Omental fat pad (tissue), 4 donors: ENCODE measurements at places on chromosomes 3 and 15.

GRCh38 chr15:45338417-45338816 is 39.9 kb downstream of the GATM start:
- DNase-seq = no peak

GRCh38 chr15:68464448-68465090 is 32.6 kb upstream of the ITGA11 start:
- DNase-seq = no peak

DNA sequence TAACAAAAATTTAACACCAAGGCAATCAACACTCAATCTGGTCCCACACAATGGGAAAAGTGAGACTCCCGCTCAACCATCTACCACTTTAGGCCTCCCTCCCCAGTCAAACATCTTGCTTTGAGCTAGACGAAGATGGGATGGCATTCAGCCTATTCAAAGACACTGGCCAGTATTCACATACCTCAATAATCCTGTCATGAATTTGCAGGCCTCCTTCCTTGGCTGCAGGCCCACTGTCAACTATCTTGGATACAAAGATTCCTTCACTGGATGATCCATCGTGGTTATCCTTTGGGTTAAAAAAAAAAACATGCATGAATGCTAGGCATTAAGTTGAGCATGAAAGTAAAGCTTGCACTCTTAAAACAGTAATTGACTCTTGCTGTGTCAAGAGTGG is 22.6 kb downstream of the PDZRN3 start:
- no peak for DNase-seq

GRCh38 chr3:193974671-193975535 is 161.0 kb upstream of the HES1 start:
- DNase-seq = no peak

DNA sequence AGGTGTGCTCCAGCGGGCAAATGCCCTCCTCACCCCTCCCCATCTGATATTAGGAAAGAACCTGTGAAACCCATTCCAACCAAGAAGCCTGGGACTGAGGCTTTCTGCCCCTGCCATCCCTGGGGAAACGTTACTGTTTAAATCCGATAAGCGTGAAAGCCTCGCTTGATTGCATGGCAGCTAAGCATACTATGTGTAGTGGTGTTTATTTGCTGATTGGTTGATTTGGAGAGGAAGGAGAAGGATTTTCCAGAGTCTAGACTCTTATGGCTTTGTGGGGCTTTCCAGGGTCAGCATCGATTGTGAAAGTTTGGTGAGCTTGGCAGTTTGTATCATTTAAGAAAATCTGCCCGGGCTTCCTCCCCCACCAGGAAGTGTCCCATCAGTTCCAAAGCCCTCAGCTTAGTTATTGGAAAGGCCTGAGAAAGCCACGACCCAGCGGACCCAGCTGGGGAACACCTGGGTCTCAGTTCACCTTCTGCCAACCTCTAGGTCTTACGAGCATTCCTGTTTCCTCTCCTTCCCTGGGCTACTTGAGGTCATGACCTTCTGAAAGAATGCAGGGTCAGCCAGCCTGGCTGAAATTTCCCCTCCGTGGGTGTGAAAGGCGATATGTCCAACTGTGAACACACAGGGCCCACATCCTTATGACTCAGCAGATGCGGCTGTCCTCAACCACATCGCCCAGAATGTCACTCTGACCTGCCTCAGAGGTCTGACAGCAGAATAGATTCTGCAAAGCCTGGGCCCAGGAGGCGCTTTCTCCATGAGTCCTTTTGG is 62.8 kb upstream of the HERC1 start:
- no peak for DNase-seq

DNA sequence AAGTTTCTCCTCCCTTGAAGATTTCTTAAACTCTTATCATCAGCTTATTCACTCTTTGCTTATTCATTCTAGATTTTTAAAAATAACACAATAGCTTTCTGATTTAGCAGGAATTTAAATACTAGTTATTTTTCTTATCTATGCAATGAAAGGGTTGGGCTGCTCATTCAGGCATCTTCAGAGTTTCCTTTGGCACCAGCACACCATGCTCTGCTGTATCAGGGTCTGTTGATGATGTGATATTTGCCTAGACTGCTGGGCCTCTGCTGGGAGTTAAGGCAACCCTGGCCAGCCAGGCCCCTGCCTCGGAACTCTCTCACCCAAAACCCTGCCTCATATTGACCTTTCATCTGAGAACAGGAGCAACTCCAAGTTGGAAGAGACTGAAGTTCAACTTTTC is 35.0 kb downstream of the DRD3 start:
- DNase-seq = no peak

DNA sequence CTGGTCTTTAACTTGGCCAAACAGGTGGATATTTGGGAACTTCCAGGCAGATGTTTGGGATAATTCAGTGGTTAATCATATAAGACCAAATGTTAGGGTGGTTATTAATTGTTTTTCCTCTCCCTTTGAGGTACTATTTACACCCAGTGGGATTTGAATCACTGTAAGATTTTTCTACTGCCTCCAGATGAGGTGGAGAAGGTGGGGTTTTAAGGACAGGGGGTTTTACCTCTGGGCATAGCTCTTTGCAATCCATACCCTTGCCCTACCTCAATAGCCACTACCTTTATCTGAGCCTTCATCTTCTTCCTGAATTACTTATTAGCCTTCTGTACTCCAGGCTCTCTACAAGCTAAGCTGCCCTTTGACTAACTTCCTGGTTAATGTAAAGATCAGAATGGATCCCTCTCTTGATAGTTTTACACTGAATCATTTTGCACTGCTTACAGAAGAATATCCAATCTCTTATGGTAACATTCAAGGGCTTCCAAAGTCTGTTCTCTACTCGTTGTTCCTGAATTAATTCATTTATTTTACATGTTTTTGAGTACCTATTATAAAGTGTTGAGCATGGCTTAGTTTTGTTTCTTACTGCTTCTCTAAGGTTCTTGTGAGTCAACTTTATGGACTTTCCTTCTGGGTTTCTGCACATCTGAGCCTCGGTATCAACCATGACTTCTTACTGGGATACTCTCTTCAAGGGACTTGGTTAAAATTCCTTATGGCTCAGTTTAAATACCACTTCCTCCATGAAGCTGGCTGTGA is 331.2 kb upstream of the TBL1XR1 start:
- DNase-seq = no peak

DNA sequence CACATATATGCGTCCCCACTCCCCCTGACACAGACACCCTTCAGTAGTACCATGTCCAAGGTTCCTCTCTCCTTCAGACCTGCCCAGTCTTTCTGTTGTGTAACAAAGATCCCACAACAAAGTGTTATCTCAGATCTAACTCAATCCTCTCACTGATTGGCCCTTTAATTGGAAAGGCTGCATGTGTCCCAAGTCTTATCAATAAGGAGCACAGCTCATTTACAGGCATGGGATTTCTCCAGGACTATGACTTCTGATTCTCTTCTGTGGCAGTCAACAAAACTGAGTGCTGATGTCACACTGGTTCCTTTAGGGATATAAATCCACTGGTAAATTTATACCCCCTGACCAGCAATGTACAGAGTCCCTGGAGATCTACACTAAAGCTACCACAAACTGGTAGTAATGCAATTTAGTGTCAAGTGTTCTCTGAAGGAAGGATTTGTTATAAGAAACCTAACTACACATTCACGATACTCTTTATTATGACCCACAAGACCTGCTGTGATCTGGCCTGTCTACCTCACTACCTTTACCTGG is 28.1 kb downstream of the CLK3 start:
- DNase-seq = no peak

DNA sequence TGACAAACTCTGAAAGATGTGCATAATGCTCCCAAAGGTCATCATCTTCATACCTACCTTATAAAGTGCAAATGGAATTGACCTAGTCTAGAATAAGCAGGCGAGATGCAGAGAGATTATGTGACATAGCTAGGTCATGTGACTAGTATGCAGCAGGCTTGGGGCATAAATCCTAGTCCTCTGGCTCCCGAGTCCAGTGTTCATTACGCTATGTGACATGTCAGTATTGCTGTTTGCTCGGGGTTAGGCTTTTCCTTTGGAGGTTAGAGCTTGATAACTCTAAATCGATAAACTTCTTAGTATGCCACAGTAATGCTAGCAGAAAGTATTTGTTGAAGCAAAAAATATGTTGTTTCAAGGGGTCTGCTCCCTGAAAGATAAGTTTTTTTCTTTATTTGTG is 481.7 kb upstream of the TPRG1 start:
- DNase-seq = no peak

- DNase-seq = no peak
Observed at GRCh38 chr3:107289354-107289753, 87.9 kb upstream of the CCDC54 start.

- no peak for DNase-seq
Observed at GRCh38 chr3:64318001-64318400, 92.7 kb upstream of the PRICKLE2 start.

DNA sequence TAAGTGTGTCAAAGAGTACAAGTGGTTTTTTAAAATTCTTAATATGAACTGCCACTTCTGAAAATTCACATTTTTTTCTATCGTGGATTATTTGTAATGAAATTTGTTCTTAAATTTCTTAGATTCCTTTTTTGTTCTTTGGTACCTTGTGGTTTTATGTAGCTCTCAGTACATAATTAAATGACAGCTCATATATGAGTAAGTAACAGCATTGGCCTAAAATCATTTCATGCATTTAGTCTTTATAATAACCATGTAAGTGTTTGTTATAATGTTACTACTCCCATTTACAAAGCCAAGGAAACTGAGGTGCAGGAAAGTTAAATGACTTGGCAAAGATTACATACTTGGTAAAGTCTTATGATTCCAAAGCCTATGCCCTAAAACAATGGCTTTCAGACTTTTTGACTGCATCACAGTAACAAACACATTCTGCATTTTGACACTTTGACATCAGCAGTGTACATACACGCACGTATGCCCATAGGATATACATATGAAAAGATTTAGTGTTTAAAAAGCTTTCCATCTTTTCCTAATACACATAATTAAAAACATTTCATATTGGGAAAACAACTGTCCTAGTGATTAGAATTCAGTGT is 14.9 kb downstream of the SPRED1 start:
- DNase-seq = no peak

GRCh38 chr3:52254608-52255007 is 9.0 kb downstream of the PPM1M start:
- DNase-seq = no peak

GRCh38 chr15:69615736-69616135 is 163.1 kb downstream of the RPLP1 start:
- no peak for DNase-seq

DNA sequence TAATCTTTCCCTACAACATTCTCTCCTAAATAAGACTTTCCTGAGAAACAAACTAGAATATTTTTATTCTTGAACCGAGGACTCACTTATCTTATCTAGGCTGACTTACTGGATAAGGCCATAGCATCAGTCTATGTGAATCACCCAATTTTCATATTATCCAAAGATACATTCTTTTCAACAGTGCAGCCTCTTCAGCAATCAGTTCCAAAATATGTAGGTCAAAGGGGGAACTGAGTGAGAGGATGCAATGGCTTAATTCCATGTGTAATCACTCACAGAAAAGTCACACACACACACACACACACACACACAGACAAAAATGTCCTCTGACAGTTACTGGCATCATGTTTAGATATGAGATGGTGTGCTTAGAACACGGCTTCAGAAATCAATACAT is 31.5 kb upstream of the MECOM start:
- no peak for DNase-seq

- DNase-seq = no peak
Observed at GRCh38 chr15:63329567-63330350, 51.9 kb downstream of the CA12 start.

GRCh38 chr3:52085681-52086282 is 29.4 kb upstream of the DUSP7 start:
- no peak for DNase-seq

DNA sequence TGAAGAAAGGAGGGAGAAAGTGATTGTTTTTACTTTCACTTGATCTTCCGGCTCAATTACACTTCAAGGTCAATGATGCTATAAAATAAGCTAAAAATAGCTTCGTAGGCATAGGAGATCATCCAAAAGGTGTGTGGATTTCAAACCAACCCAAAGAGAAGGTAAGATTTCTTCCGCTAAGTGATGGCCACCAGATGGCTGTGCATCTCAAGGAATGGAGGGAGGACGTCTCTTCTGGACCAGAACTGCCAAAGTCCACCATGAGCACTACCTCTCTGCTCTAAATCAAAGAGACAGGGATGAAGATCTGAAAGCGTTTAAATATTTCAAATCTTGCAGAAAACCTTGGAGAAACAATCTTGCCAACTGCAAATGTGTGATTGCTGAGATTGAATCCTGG is 199.1 kb upstream of the ZPLD1 start:
- no peak for DNase-seq

DNA sequence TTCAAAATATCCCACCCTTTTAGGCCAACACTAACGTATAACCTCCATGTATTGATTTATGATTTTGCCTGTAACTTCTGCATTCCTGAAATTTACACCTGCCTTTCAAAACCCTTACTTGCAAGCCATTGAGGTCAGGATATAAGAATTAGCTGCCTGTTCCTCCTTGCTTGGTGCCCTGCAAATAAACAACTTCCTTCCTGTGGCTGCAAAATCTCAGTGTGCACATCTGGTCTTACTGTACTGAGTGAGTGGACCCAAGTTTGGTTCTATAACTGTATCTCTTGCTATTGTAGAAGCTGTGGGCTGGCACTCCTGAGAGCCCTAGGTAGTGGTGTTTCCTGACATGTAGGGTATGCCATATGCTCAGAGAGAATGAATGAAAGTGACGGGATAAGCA is 191.1 kb upstream of the RASGRP1 start:
- DNase-seq = no peak

- DNase-seq = no peak
Observed at GRCh38 chr15:65620833-65621232, 905 bp upstream of the SLC24A1 start.

- no peak for DNase-seq
Observed at GRCh38 chr3:116579840-116580239, 129.7 kb upstream of the TUSC7 start.

- DNase-seq = no peak
Observed at GRCh38 chr3:39286771-39287170, 6.9 kb upstream of the CX3CR1 start.

DNA sequence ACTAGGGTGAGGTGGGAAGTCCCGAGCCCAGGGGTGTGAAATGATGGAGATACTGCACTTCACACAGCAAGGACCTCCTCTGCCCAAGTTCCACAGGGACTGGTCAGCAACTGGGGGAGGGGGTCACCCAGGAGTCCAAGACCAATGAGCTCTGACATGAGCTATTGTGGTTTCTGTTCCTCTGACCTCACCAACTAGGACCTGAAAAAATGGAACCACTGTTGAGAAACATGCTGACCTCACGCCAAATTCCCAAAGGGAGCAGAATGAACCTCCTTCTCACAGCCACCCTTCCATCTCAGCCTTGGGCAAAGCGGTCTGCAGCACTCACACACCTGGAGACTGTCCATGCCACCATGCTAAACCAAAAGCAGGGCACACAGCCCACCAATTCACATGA is 69.3 kb downstream of the LRIG1 start:
- DNase-seq = no peak

DNA sequence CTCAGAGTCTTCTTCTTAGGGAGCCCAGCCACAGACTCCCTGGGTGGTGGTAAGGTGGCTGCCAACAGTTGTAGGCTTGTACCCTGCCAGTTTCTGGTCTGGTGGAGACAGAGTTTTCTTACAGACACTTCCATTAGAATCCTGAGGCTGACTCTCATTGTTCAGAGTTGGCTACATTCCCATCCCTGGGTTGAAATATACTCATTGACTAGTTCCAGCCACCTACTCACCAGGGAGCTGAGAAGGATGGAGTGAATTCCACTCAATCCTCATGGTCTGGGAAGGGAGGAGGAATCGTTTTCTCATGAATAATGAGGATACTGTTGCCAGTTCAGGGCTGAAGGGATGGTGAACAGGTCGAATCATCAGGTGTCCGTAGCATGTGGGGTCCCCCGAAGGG is 226.5 kb upstream of the PROK2 start:
- DNase-seq = no peak

- no peak for DNase-seq
Observed at GRCh38 chr3:58994746-58995330, 55.0 kb downstream of the CFAP20DC start.
